Dermis blood vessel endothelial cell (primary cell): ENCODE measurements at places on chromosomes 11 and 22.

DNA sequence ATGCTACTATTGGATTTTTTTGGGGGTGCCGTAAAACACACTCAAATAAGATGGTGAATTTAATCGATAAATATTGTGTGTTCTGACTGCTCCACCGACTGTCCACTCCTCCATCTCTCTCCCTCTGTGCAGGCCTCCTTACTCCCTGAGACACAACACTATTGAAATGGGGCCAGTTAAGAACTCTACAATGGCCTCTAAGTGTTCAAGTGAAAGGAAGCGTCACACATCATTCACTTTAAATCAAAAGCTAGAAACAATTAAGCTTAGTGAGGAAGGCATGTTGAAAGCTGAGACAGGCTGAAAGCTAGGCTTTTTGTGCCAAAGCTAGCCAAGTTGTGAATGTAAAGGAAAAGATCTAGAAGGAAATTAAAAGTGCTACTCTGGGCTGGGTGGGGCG is 156.7 kb downstream of the CTTN start:
- no peak for DNase-seq

GRCh38 chr11:38448284-38448683 is 1850.2 kb upstream of the RAG2 start:
- no peak for DNase-seq

- DNase-seq, result no peak
These were observed 17.1 kb upstream of the TRPC6 start for GRCh38 chr11:101600924-101601323.

GRCh38 chr22:34943830-34944229 is 122.1 kb upstream of the ISX start:
- no peak for DNase-seq
